ENCODE measurements at places on chromosomes 12 and 14.

DNA sequence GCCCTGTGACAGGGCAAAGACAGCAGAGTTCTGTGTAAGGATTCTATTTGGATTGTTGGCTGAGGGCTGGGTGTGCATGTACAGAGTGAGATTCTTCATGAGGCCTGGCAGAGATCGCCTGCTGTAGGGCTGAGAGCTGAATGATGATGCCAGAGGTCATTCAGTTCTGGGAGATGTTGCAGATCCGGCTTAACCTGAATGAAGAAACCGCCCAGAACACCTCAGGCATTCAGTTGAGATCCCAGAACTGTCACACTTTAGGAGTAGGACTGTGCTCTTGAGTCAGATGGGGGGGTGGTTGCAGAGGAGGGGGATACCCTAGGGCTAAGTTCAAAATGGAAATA, 5.8 kb upstream of the EVL start:
- DNase-seq: no peak

- no peak for DNase-seq
Measured at GRCh38 chr12:11542599-11542998, 106.9 kb upstream of the ETV6 start.

DNA sequence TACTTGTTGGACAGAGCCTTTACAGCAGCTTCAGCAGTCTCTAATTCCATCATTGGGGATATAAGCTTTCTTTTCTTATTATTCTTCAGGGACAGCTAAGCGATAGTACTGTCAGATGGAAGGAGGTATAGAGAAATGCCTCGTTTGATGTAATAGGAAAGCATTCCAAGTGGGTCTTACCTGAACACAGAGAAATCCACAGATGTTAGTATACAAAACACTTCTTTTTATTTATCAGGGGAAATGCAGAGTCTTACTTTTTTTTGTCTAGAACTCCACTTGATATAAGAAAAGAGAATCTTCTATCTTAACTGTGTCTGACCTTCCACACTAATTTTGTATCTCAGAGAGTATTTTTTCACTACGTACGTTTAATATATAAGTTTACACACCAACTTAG, 1.9 kb downstream of the SYT1 start:
- no peak for DNase-seq

DNA sequence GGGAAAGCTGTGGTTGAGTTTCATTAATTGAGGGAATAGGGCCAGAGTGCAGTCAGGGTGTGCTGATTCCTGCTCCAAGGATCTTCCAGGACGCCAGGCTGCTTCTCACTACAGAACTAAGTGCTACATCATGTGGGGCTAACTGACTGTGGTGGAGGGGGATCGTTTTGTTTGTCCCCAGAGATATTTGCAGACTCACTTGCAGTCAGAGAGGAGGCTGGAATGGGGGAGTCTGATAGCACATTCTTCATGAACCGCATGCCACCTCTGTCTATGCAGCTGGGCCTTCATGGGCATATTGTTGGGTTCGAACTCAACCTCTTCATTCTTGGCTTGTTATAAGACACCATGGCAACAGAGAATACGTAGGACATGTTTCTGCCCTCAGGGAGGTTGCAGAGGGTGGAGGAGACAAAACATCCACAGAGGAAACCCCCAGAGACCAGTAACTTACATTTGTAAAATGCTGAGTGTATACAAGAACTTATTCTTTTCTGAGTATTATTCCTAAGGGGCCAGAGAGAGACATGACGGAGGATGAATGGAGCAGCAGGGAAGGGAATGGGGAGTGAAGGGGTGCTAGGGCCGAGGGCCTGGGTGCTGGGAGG, 13.0 kb downstream of the KRT7 start:
- no peak for DNase-seq

- DNase-seq: no peak
Measured at GRCh38 chr14:89502966-89503365, 85.9 kb upstream of the FOXN3 start.

- no peak for DNase-seq
Measured at GRCh38 chr12:121825041-121825523, 21.3 kb downstream of the SETD1B start.

DNA sequence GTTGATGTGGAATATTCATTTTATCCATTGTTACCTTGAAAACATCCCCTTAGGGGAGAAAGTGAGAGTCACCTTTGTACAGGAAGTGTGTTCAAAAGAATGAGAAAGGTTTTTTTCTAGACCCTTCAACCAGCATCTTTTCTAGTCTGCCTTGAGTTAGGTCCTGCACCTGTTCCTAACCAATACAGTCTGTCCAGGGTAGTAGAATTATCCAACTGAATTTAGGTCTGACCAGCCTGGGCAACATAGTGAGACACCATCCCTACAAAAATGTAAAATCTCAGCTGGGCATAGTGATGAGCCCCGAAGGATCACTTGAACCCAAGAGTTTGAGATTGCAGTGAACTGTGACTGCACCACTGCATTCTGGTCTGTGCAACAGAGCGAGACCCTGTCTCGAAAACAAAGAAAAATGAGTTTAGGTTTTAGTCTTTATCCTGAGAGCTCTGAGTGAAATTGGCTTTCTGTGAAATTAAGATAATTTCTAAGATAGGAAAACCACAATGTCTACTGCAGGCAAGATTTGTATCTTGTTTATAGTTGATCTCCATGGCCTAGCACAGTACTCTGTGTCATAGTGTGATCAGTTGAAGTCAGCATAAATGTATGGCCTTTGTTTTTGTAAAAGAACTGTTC, 25.2 kb downstream of the ARHGAP5 start:
- no peak for DNase-seq

- peak; percentile 51 for DNase-seq
Measured at GRCh38 chr14:88005978-88006851, 1.3 kb downstream of the GPR65 start.

DNA sequence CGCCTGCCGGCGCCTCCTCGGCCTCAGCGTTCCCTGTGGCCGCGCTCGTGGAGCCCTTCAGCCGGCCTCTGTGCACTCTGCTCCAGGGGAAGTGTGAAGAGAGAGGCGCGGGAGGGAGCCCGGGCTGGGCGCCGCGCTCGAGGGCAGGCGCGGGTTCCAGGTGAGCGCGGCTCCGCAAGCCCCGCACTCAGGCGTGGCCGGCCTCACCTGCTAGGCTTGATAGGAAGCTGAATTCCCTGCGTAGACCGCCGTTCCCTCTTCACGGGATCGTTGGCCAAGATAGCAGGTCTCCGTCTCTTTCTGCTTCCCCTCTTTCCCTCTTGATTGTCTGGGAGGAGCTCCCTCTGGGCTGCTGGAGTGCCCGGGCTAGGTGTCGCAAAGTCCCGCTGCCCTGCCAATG, 89.7 kb downstream of the ASCL4 start:
- DNase-seq: no peak

GRCh38 chr12:24561882-24562770, 386.8 kb downstream of the BCAT1 start:
- DNase-seq: no peak

DNA sequence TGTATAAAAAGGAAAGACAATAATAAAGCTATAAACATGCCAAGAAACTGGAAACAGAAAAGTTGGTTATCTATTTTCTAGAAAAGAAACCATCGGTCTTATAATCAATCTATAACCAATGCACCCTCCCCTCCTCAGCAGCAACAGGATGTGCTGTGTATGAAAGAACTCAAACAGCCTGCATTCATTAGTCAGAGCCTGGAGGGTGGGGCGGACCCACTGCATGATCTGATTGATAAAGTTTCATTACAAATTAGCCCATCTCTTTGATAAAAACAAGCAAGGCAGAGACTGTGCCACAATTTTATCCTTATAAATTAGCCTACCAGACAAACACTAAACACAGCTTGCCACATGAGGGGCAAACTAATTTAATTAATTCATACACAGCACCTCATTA, 448.1 kb downstream of the BCAT1 start:
- DNase-seq: no peak

- no peak for DNase-seq
Measured at GRCh38 chr12:3615862-3616261, 124.9 kb downstream of the PRMT8 start.

DNA sequence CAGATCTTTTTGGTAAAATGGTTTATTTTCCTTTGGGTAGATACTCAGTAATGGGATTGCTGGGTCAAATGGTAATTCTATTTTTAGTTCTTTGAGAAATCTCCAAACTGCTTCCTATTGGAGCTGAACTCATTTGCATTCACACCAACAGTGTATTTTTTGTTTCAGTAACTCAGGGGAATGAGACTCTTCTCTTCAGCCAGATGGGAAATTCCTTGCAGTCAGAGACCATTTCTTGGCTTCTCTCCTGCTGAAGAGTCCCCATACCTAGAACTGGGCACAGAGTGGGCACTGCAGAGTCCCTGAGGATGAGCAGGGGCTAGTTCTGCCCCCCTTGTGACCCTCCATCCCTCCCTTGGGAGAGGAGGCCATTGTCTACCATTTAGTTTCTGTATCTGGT, 10.8 kb downstream of the SDSL start:
- no peak for DNase-seq

- no peak for DNase-seq
Measured at GRCh38 chr12:42382013-42382696, 56.2 kb downstream of the PPHLN1 start.

- no peak for DNase-seq
Measured at GRCh38 chr12:17035372-17035771, 429.4 kb upstream of the LMO3 start.

GRCh38 chr12:97960741-97961608, 498.4 kb downstream of the RMST start:
- DNase-seq: no peak

DNA sequence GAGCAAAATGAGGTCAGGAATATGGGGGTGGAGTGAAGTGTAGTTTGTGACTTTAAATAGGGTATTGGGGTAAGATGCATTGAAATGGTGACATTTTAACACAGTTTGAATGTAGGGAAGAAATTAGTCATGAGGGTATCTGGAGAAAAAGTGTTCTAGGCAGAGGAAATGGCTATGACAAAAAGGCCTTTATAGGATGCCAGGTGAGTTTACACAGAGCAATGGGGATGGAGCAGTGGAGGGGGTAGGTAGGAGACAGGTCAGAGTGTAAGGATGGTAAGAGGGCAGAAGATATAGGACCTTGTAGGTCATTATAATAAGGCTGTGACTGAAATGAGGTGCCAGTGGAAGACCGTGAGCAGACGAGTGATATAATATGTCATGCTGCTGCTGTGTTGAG, 30.4 kb downstream of the HEATR5A start:
- DNase-seq: no peak

- DNase-seq: no peak
Measured at GRCh38 chr14:82420871-82421270, 887.2 kb upstream of the SEL1L start.

- DNase-seq: no peak
Measured at GRCh38 chr12:51869496-51869865, 18.4 kb upstream of the ANKRD33 start.

- DNase-seq: no peak
Measured at GRCh38 chr14:94158239-94158883, 15.8 kb upstream of the PPP4R4 start.

- DNase-seq: no peak
Measured at GRCh38 chr12:97275728-97276590, 186.6 kb upstream of the RMST start.

- DNase-seq: no peak
Measured at GRCh38 chr14:77309131-77309530, 11.6 kb downstream of the POMT2 start.

DNA sequence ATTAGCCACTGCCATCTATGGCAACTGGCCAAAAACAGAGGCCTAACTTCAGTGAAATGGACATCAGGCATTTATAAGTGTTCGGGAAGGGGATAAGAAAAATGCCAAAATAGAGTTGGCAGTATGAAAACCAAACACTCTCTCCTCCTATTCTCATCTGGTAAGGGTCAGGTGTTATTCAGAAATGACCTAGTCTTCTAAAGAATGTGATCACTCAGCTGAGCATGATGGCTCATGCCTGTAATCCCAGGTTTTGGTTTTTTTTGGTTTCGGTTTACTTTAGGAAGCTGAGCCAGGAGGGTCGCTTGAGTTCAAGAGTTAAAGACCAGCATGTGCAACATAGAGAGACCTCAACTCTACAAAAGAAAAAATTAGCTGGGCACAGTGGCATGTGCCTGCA, 170.3 kb downstream of the GRIN2B start:
- DNase-seq: no peak

DNA sequence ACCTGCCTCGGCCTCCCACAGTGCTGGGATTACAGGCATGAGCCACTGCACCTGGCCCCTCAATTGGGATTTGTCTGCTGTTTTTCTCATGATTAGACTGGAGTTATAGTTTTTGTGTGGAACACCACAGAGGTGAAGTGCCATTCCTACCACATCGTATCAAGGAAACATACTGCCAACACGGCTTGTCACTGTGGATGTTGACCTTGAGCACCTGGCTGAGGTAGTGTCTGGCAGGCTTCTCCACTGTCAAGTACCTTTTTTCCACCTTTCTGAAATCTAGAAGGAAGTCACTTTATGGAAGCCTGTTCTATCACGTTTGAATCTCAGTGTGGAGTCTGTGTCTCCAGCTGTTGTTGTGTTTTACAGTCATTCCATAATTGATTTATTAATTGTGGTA, 21.4 kb upstream of the SEL1L start:
- DNase-seq: no peak

- DNase-seq: no peak
Measured at GRCh38 chr12:68378872-68379606, 46.9 kb upstream of the MDM1 start.

- DNase-seq: peak; percentile 13
Measured at GRCh38 chr12:124006085-124006845, 33.2 kb downstream of the ZNF664 start.

DNA sequence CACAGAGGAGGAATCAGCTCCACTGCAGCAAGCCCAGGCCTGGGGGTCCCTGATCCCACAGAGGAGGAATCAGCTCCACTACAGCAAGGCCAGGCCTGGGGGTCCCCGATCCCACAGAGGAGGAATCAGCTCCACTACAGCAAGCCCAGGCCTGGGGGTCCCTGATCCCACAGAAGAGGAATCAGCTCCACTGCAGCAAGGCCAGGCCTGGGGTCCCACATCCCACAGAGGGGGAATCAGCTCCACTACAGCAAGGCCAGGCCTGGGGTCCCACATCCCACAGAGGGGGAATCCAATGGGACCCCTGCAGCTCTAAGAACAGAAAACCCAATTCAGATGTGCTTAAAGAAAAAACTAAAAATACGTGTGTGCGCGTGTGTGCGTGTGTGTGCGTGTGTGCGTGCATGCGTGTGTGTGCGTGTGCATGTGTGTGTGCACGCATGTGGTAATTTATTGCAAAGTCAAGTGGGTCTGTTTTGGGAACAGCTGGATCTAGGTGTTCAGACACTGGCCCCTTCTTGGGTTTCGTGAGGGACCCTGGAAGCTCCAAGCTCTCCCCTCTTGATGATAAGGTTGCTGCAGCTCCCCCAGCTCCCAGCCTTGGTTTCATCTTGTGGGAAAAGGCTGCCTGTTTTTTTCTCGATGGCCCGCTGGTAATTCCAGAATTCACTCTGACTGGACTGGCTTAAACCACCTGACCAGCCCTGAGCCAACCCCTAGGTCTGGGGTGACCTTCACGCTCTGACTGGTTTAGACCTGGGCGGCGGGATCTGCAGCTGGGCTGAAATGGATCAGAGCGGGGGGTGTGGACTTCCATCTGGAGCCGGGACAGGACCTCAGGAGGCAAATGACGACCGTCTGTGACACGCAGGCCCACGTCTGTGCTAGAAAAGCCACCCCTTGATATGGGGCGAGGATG, 47.1 kb downstream of the GALNT9 start:
- DNase-seq: no peak

GRCh38 chr14:104688505-104689108, 811 bp upstream of the INF2 start:
- no peak for DNase-seq

GRCh38 chr14:87960013-87960787, 32.8 kb downstream of the GALC start:
- DNase-seq: no peak

- no peak for DNase-seq
Measured at GRCh38 chr12:18250313-18250916, 10.9 kb upstream of the PIK3C2G start.

Measured in stimulated activated CD4-positive, alpha-beta T cell treated with anti-CD3 and anti-CD28 coated beads, Interleukin-1b, Interleukin-23, amount 100 ng/mL, for 4 hours (primary cell).